ENCODE measurements at places on chromosomes 16 and 17.
A peak's percentile ranks its signal among the peaks of the same experiment; 100 is the strongest.

DNA sequence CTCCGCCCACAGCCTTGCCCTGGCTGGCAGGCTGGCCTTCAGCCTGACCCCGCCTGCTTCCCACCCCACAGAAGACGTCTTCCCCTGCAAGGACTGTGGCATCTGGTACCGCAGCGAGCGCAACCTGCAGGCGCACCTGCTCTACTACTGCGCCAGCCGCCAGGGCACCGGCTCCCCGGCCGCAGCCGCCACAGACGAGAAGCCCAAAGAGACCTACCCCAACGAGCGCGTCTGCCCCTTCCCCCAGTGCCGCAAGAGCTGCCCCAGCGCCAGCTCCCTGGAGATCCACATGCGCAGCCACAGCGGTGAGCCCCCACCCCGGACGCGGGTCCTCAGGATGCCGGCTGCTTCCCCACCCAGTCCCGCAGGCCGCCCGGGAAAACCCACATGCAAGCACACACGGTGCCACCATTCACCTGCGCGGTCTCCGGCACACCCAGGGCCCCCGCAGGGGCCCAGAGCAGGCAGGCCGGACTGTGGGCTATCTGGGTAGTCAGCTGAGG is 38.2 kb upstream of the ZC3H18 start:
- no peak for DNase-seq

DNA sequence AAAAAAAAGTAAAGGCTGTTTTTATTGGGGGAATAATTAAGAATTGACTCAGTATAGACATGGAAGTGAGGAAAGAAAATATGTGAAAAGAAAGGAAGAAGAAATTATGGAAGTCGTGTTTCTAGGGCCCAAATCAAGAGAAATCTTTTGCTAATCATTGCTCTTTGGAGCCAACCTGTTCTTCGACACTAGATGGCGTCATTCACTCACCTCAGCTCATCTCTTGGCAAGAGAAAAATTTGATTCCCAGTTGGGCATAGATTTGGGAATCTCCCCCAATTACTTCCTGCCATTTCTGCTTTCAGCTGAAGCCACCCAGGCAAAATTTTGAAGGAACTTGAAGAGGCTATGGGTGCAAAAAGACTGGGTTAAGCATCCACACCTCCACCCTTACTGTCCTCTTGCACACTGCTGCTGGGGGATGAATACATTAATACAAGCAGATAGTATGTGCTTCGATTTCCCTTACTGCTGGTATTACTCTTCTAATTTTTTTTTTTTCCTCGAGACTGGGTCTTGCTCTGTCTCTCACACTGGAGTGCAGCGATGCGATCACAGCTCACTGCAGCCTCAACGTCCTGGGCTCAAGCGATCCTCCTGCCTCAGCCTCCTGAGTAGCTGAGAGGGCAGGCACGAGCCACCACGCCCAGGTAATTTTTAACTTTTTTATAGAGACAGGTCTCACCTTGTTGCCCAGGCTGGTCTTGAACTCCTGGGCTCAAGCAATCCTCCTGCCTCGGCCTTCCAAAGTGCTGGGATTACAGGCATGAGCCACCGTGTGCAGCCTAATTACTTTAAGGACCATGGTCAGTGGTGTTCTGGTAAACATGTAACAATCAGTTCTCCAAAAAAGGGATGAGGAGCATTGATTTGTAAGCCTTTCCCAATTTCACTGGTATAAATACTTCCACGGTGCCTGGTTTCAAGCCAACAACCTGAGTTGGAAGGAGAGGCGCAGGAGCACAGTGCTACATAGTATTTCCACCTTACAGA is 13.5 kb downstream of the PSMD7 start:
- peak; percentile 65 for DNase-seq

GRCh38 chr17:56742601-56743000 is 91.1 kb downstream of the C17orf67 start:
- no peak for DNase-seq

- DNase-seq = no peak
These were observed 9.3 kb downstream of the PRSS27 start for GRCh38 chr16:2710711-2711231.

DNA sequence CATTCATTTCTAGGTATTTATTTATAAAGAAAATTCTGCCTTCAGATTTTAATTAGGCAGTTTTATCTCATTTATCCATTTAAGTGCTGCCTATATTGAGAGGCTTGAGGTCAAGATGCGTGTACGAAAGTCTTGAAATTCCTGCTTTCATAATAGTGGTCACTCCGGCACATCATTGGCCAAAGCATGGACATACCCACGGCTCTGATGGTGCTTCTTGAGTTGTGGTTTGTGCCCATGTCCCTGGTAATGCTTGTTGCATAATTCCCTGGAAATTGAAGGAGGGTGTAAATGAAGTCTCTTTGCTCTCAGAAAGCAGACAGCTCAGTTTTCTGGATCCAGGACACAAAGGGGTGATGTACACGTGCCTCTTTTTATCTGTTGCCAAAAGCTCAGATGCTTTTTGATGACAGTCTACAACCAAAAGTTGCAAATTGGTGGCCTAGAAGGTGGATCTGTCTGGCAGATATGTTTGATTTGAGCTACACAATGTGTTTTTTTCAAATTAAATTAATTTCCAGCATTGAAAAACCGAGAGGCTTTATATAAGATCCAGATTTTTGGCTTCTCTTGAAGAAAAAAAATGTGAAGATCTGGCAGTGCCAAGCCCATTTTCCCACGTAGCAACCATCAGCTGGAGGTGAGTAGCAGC is 94.4 kb downstream of the SHISA9 start:
- no peak for DNase-seq

- no peak for DNase-seq
These were observed 1.2 kb downstream of the COX10 start for GRCh38 chr17:14070344-14070984.

GRCh38 chr17:10105513-10106001 is 92.8 kb downstream of the GAS7 start:
- DNase-seq = peak; percentile 71

- DNase-seq = no peak
These were observed 99.9 kb downstream of the SPECC1 start for GRCh38 chr17:20109076-20109475.

GRCh38 chr17:73799096-73799495 is 154.9 kb upstream of the SDK2 start:
- no peak for DNase-seq

DNA sequence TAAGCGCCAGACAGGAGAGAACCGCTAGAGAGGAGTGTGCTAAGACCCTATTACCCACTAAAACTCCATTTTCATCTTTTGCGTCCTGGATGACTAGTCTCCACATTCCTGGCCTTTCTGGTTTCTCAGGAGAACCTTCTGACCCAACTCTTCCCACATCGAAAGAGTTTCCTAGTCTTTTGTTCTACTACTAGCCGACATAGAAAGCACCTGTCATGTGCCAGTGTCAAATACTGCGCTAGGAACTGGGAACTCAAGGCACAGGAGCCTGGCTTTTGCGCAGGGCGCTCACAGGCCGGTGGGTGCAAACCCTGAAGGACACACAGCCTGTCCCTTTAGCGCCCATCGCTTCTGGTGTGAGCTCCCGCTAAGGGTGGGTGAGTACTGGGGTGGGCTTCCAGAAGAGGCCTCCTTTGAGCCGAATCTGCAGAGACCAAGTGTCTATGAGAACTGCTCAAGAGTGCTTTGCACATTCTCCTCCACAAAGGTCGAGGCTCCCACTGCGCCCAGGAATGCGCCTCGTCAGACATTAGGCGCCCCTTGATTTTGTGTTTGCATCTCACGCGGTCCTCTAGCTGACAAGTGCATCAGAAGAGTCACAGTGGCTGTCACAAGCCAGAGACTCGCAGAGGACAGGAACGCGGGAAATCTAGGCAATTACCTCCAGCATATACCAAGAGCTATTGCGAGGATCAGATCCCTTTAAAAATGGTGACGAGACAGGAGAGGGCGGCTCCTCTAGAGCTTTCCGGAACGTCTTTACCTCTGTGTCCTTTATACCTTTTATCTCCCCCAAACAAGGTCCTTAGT is 2.0 kb upstream of the PSMB3 start:
- DNase-seq = peak; percentile 57

DNA sequence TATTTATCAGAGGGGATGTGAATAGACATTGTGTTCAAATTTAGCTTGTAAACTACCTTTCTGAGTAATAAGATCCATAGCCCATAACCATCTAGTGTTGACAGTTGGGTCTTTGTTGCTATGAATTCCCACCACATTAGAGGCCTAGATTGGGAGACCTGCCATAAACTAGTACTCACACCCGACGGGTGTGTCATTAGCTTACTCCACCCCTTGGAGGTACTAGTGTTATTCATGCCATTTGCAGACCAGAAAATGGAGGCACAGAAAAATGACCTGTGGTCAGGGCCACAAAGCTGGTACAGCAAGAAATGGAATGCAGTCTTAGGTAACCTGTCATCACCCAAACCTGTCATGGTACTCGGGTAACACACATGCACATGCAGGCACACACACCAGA is 41.3 kb upstream of the BCAR1 start:
- DNase-seq = no peak

DNA sequence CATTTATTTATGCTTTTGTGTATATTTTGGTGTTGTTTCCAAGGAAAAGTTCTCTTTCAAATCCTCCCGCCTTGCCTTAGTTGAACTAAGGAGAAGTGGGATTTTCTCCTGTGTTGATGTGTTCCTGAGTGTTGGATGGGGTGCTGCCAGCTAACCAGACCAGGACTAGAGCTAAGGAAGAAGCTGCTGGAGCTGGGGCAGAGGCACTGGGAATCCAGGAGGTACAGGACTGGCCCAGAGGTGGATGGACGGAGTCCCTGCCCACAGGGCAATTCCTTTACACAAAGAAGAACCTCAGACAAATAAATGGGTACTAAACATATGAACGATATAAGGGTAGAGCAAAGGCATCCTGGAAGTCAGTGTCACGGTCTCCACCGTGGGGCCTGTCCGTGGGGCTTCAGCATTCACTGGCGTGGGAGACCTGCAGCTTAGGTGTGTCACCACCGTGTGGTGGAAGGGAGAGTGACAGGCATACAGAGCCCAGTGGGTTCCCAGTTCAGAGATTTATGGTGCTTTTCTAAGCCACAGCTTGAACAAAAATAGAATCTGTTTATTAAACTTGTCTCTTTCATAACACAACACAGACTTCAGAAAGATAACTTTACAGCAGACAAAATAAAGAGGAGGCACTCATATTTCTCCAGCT is 270.7 kb downstream of the NTN1 start:
- peak; percentile 35 for DNase-seq

- peak; percentile 66 for DNase-seq
These were observed 490 bp downstream of the GID4 start for GRCh38 chr17:18039535-18040260.

- no peak for DNase-seq
These were observed 50.1 kb downstream of the LMF1 start for GRCh38 chr16:920717-921116.

- peak; percentile 72 for DNase-seq
These were observed 4.0 kb downstream of the RNF222 start for GRCh38 chr17:8393470-8394231.

DNA sequence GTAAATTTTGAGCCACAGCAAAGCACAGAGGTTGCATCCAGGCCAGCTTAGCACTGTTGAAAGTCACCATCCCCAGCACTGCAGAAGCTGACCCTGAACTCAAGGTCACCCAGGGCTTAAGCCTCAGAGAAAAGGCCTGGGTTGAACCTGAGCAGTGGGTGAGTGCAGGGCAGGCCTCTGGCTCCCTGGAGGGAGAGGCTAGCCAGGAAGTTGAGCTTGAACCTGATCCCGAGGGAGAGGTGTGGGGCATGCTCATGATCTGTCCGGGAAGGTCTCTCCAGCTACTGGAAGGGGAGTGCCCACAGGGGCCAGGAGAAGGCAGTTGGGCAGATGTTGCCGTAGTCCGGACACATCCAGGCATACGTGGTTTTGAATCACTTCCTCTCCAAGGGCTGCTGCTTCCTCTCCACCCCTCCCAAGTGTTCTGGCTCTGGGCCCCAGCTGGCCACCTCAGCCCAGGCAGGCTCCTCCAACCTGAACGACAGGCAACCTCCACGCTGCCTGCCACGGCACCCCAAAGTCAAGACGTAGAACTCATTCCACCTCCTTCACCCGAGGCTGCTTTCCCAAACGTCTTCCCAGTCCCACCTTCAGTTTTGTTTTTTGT is 18.4 kb downstream of the CARHSP1 start:
- DNase-seq = no peak

GRCh38 chr16:82412770-82413169 is 214.0 kb upstream of the CDH13 start:
- no peak for DNase-seq

GRCh38 chr17:81428948-81429774 is 33.9 kb downstream of the BAHCC1 start:
- DNase-seq = no peak

DNA sequence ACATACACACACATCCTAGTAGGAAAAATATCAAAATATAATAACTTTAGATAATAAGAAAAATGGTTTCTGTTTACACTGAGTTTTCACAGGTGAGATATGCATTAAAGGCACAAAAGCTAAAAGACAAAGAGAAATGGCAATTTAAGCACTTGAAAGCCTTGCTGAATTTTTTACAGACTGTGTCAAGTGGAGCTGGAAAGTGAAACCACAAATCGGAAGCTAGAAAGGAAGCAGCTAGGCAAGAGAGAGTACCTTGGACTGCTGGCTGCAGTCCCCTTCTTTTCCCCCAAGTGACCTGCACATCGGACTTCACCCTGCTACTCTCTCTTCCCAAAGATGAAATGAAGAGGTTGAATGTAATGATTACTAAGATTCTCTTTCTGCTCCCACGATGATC is 135.1 kb downstream of the CDH13 start:
- no peak for DNase-seq

GRCh38 chr17:57739402-57740234 is 5.5 kb downstream of the CCDC182 start:
- peak; percentile 58 for DNase-seq

DNA sequence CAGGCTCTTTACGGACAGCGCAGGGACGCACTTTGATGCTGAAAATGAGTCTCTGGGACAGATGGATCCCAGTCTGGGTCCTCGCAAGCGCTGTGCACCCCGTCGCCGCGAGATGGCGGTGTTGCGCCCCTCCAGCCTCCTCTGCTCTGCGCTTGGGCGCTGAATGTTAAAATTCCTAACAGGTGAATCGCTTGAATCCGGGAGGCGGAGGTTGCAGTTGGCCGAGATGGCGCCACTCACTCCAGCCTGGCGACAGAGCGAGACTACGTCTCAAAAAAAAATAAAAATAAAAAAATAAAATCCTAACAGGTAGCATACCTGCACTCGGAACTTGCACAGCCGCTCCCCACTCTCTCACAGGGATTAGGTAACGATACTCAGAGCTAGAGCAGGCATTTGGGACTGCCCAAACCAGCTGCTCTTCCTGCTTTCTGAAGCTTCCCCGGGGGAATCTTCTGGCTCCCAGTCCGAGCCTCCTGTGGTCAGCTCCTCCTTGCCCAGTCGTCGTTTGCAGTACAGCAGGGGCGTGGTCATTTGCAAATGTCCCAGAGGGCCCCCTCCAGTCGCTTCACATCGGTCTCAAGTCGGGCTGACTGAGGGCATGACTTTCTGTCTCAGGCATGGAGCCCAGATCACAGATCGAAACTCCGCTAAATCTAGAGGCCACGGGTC is 26.2 kb upstream of the OSGIN1 start:
- DNase-seq = peak; percentile 92

- no peak for DNase-seq
These were observed 202.1 kb upstream of the PSMD7 start for GRCh38 chr16:74094514-74094913.

GRCh38 chr16:71593048-71593999 is 16.4 kb upstream of the TAT start:
- DNase-seq = no peak

All from mesendoderm (in vitro differentiated cells).